ENCODE measurements at places on chromosomes 2 and 18. TPM values are rescaled to one million over a fixed set of nuclear protein-coding genes. Genes with fewer than 3 reads are reported as not detected.

- DNase-seq, result no peak
- no peak overlapping the region for H3K4me3 ChIP-seq
- no peaks in the 10 kb centered on the region for H3K27me3 ChIP-seq
- H3K27ac ChIP-seq, result no peak overlapping the region
- no peaks in the 10 kb centered on the region for H3K4me1 ChIP-seq
- no peaks in the 10 kb centered on the region for H3K36me3 ChIP-seq
Observed at GRCh38 chr18:26637324-26637723, 89.0 kb upstream of the KCTD1 start.

MOCOS gene
- 1.9 TPM for total RNA-seq

GRCh38 chr2:212745359-212745758 lies 206.8 kb upstream of the ERBB4 start:
- H3K27me3 ChIP-seq, result no peaks in the 10 kb centered on the region
- H3K27ac ChIP-seq, result no peak overlapping the region
- DNase-seq, result no peak
- no peak overlapping the region for H3K4me3 ChIP-seq
- no peaks in the 10 kb centered on the region for H3K36me3 ChIP-seq
- H3K4me1 ChIP-seq, result no peaks in the 10 kb centered on the region

GRCh38 chr18:46068763-46069162 lies 3.3 kb downstream of the PSTPIP2 start:
- H3K27me3 ChIP-seq, result no peaks in the 10 kb centered on the region
- H3K4me1 ChIP-seq, result peaks cover 16% of the 10 kb centered on the region
- no peak overlapping the region for H3K27ac ChIP-seq
- DNase-seq, result no peak

- H3K27ac ChIP-seq, result peak overlapping the region; percentile 81
- no peaks in the 10 kb centered on the region for H3K27me3 ChIP-seq
- peaks cover 6% of the 10 kb centered on the region for H3K36me3 ChIP-seq
Observed at GRCh38 chr2:11828933-11829323, 82.5 kb downstream of the LPIN1 start.

GRCh38 chr2:84841577-84841976 lies 39.3 kb downstream of the TRABD2A start:
- H3K36me3 ChIP-seq, result no peaks in the 10 kb centered on the region
- peaks cover 9% of the 10 kb centered on the region for H3K4me1 ChIP-seq
- H3K27ac ChIP-seq, result no peak overlapping the region
- H3K27me3 ChIP-seq, result peaks cover 6% of the 10 kb centered on the region
- no peak overlapping the region for H3K4me3 ChIP-seq
- no peak for DNase-seq

GRCh38 chr2:161138429-161138828 lies 21.8 kb upstream of the TANK start:
- no peak for DNase-seq
- H3K36me3 ChIP-seq, result no peaks in the 10 kb centered on the region
- H3K27ac ChIP-seq, result no peak overlapping the region

- peak; percentile 88 for DNase-seq
- no peaks in the 10 kb centered on the region for H3K36me3 ChIP-seq
- no peaks in the 10 kb centered on the region for H3K27me3 ChIP-seq
- peaks cover 7% of the 10 kb centered on the region for H3K4me1 ChIP-seq
- peak overlapping the region; percentile 47 for H3K27ac ChIP-seq
Observed at GRCh38 chr2:9057939-9058761, 54.7 kb upstream of the MBOAT2 start.

DNA sequence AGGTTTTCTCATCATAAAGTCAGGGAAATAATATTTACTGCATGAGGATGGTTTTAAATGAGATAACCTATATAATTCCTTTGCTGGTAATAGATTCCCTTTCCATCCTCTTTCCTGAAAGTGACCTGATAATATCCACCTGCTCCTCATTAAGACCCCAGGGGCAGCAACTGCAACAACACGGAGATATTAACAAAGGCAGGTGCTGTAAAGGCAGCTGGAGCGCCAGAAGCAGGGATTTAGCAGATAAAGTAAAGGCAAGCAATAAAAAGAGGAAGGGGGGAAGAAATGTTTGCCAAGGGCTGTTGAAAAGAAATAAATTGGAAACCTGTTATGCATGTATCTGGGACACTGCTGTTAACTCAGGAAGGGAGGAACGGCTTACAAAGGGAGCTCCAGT lies 472.6 kb upstream of the KLHL29 start:
- H3K27me3 ChIP-seq, result no peaks in the 10 kb centered on the region
- no peak for DNase-seq
- no peak overlapping the region for H3K4me3 ChIP-seq
- H3K4me1 ChIP-seq, result no peaks in the 10 kb centered on the region

DNAH6 gene
- total RNA-seq, result 0.20 TPM

DNA sequence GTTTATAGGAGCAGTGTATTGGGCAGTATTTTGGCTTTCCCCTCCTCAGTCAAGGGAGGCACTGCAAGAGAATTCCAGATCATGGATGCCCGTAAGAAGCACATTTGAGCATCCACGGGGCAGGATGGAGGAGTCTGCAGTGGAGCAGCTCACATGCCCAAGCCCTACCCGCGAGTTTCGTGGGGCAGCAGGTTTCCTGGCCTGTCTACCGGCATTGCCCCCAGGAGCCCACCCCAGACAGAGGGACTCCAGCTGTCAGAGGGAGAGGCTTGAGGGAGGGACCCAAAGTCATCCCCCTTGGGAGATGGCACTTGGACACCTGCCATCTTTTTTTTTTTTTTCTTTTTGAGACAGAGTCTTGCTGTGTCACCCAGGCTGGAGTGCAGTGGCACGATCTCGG lies 31.3 kb downstream of the TMEM177 start:
- no peaks in the 10 kb centered on the region for H3K36me3 ChIP-seq
- no peaks in the 10 kb centered on the region for H3K4me1 ChIP-seq
- no peak for DNase-seq

DNA sequence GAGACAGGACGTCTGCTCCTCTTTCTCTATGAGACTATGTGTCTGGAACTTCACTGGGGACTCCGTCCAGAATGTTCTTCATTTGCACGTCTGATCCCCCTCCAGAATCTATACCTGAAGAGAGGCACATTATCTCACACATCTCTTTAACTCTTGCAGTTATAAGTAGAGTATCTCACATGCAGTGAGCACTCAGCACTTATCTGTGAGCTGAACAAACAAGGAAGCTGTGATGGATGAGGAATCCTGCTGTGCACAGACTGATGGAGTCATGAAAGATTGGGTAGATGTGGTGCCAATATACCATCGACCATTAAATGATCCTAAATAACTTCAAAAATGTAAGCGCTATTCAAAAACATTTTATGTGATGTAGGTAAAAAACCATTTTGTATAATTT lies 888.3 kb upstream of the CELF4 start:
- H3K27me3 ChIP-seq, result no peaks in the 10 kb centered on the region
- H3K4me1 ChIP-seq, result no peaks in the 10 kb centered on the region
- H3K27ac ChIP-seq, result no peak overlapping the region
- no peak for DNase-seq

GRCh38 chr2:30272761-30273573 lies 41.6 kb downstream of the LBH start:
- peak; percentile 86 for DNase-seq
- H3K27ac ChIP-seq, result peak overlapping the region; percentile 70
- H3K27me3 ChIP-seq, result no peaks in the 10 kb centered on the region
- H3K36me3 ChIP-seq, result no peaks in the 10 kb centered on the region
- H3K4me1 ChIP-seq, result peaks cover 30% of the 10 kb centered on the region

- H3K27ac ChIP-seq, result no peak overlapping the region
- no peak for DNase-seq
- peaks cover 19% of the 10 kb centered on the region for H3K36me3 ChIP-seq
- H3K4me3 ChIP-seq, result no peak overlapping the region
- no peaks in the 10 kb centered on the region for H3K27me3 ChIP-seq
Observed at GRCh38 chr2:99198103-99198841, 17.3 kb downstream of the MRPL30 start.

Data from astrocyte (in vitro differentiated cells and primary cell).